ENCODE measurements at places on chromosomes 2 and 18. TPM values are rescaled to one million over a fixed set of nuclear protein-coding genes. Genes with fewer than 3 reads are reported as not detected.

GRCh38 chr2:192687015-192687414 is 492.3 kb upstream of the TMEFF2 start:
- no peak for DNase-seq

- no peak for DNase-seq
Observed at GRCh38 chr2:25649786-25650185, 23.6 kb downstream of the DTNB start.

DNA sequence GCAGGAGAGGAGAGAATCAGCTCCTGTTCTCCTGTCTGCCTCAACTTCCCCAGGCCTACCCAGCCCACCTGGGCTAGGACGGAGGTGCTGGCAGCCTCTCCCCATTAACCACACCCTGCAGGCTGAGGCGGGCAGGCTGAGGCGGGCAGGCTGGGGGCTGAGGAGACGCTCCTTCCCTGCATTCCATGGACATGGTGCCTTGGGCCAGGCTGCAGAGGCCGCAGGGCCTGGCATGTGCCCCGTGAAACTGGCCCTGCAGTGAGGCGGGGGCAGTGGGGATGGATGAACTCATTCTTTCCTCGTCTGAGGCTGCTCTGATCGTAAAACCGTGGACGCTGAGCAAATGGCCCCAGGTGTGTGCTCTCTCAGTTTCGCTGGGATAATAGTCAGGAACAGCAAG is 84.7 kb upstream of the LAPTM4A start:
- DNase-seq, result no peak

- no peak for DNase-seq
Observed at GRCh38 chr2:183229386-183229785, 105.1 kb downstream of the NUP35 start.

GAREM2 gene
- total RNA-seq, result 6.8 TPM

UGT1A6 gene
- not detected for total RNA-seq
